ENCODE measurements at places on chromosomes 12 and 14.
A peak's percentile ranks its signal among the peaks of the same experiment; 100 is the strongest.

- DNase-seq, result no peak
Observed at GRCh38 chr14:63501429-63501828, 41.7 kb downstream of the PPP2R5E start.

DNA sequence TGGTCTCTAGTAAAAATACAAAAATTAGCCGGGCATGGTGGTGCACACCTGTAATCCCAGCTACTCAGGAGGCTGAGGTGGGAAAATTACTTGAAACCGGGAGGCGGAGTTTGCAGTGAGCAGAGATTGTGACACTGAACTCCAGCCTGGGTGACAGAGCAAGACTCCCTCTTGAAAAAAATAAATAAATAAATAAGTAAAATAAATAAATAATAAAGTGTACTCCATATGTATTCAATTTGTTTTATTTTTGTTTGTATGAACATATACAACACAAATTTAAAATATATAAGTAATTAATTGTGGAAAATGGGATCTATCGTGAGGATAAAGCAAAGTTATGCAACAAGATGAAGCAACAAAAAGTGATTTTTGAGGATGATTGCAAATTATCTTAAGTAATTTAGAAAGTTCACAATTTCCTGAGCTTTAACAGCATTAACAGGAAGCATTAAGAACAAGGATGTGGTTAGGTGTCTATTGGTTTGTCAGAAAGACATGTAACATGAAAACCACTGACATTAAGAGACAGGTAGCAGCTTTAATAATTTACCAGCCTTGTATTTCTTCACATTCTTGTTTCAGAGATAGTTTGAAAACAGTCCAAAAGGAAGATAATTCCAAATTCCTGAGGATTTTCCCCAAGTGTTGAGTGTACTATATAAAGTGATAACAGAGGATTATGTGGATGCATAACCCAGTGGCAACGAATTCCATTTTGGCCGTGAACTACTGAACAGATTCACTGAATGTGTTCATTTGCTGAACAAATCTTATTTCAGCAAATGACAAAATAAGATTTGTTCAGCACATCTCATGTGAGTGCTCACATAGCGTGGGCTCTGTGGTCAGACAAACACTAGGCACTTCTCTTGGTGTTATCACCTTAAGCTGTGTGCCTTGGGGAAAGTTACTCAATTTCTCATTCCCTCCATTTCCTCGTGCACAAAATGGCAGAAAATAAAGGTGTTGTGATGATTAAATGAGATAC, 68.6 kb upstream of the RESF1 start:
- DNase-seq, result no peak

- peak; percentile 68 for DNase-seq
Observed at GRCh38 chr14:21106498-21107282, 5.8 kb downstream of the TMEM253 start.

DNA sequence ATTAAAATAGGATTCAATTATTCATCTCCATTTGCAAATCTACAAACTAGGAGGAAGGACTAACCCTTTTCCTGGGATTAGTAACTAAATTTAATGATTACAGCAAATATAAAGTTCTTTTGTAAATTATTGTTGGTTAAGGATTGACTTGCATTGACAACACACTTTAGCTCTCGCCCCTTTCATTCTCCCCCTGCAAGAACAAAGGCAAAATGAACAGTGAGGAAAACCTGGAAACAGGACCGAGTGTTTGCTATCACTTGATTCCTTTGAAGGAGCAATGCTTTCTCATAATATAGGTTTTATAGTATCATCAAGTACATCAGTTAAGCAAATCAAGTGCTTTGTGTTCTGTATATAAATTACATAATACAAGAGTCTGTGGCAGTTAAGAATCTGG, 7.4 kb upstream of the COX16 start:
- no peak for DNase-seq

- no peak for DNase-seq
Observed at GRCh38 chr12:128829861-128830504, 6.2 kb upstream of the SLC15A4 start.

- peak; percentile 33 for DNase-seq
Observed at GRCh38 chr14:23321572-23322547, 603 bp downstream of the PABPN1 start.

DNA sequence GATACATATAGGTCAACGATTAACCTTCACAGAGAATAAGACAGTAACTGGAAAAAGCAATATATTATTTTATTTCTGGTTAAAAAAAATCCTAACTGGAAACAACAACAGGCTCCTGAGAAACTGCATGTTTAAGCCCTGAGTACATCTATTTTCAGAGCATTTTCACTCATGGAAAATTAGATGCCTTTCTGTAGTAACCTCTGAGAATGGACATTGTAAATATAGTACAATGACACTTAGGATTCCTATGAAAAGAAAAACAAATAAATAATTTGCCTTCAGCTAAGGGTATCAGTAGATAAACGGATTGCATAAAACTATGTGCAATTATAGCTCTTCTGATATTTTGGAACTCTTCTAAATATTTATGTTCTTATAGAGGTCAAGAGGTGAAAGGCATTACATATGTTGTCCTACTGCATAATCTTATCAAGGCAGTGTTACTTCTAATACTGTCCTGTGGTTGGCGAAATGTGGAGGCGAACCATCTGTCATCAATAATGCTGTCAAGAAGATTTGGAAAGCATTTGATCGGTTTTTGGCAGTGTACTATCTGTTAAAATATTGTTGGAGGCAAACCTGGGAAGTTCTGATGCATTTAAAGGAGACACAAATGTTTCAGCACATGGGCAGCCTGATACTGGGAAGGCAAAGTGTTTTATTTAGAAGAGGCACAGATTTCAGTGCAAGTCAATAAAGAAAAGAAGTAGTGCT, 381.8 kb downstream of the BTG1 start:
- no peak for DNase-seq

DNA sequence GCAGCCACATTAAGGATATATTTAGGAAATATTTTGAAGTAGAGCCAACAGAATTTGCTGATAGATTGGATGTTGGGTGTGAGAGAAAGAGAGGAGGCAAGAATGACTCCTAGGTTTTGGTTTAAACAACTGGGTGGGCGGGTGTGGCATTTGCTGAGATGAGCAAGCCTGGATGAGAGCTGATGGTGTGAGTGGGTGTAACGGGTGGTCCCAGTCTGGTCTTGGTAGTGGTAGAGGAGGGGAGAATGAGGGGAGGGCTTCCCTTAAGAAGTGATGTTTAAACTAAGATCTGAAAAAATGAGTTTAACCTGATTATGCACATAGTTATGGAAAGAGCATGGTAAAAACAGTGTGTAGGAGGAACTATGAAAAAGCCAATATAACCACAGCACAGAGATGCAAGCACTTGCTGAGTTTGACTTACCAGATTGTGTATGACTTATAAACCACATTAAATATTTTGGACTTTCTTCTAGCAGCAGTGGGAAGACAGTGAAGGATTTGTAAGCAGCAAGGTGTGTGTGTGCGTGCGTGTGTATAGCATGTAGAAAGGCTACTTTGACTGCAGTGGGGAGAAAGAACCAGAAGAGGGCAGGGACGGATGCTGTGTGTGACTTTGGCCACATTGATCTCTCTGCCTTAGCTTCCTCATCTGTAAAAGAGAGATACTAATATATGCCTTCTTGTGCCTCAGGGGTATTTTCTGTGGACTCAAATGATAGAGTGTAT, 139.7 kb downstream of the PRIMA1 start:
- no peak for DNase-seq

GRCh38 chr14:105461903-105462302, 12.7 kb upstream of the CRIP2 start:
- DNase-seq, result no peak

- DNase-seq, result no peak
Observed at GRCh38 chr14:21069388-21070082, 569 bp upstream of the ARHGEF40 start.

- DNase-seq, result no peak
Observed at GRCh38 chr14:100214770-100215083, 24.2 kb upstream of the YY1 start.

DNA sequence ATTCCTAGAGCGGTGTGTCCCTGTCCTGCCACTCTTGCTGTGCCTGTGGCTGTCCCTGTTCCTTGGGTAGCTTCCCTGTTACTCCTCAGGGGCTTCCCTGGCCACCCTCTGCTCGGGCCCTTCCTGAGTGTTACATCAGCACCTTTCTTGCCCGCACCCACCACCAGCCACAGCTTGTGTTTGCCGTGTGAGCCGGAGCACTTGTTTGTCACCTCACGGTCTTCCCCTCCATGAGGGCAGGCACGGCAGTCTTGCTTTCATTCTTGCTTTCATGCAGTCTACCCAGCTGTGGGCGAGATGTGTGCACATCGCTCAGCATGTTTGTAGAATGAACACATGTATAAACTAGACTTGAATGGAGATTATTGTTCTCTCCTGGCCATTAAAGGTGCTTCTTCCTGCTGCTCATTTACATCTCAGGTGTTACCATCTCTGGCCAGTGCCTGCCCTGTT, 42.0 kb downstream of the TRAF3 start:
- DNase-seq, result no peak

DNA sequence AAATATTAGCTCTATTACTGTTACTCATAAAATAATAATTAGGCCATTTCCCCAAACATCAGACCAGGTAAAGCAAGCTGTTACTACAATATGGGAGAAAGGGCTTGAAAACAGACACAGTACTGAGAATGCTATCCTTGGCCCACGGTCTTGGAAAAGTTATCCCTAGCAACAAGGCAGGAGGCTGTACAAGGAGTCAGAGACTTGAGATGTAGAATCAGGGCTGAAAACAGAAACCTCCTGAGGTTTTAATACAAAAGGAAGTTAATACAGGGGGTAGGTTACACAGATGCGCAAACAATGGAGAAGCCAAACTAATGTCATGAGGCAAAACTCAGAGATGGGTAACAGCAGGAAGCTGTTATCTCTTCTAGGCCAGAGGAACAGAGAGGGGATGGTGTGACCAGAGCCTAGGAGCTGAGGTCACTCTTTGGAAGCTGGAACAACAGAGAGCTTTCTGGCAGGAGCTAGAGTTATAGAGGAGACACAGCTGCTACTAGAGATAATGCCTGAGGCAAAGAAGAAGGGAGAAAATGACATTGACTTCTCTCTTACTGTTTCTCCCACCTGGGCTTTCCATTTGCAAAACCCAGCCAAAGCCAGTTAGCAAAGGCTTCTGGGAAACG, 248.8 kb downstream of the SUDS3 start:
- no peak for DNase-seq

DNA sequence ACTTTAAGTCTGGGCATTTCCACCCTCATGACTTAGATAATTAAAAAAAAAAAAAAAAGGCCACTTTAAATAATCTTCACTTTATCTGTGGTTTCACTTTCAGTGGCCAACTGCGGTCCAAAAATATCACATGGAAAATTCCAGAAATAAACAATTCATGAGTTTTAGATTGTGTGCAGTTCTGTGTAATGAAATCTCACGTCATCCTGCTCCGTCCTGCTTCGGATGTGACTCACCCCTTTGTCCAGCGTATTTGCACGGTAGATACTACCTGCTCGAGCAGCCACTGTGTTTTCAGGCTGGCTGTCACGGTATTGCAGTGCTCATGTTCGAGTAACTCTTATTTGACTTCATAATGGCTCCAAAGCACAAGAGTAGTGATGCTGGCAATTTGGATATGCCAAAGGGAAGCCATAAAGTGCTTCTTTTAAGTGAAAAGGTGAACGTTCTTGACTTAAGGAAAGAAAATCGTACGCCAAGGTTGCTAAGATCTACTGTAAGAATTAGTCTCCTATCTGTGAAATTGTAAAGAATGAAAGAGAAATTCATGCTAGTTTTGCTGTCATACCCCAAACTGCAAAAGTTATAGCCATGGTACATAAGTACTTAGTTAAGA, 2.4 kb downstream of the E2F7 start:
- no peak for DNase-seq

- no peak for DNase-seq
Observed at GRCh38 chr12:88418856-88419497, 161.3 kb downstream of the KITLG start.

DNA sequence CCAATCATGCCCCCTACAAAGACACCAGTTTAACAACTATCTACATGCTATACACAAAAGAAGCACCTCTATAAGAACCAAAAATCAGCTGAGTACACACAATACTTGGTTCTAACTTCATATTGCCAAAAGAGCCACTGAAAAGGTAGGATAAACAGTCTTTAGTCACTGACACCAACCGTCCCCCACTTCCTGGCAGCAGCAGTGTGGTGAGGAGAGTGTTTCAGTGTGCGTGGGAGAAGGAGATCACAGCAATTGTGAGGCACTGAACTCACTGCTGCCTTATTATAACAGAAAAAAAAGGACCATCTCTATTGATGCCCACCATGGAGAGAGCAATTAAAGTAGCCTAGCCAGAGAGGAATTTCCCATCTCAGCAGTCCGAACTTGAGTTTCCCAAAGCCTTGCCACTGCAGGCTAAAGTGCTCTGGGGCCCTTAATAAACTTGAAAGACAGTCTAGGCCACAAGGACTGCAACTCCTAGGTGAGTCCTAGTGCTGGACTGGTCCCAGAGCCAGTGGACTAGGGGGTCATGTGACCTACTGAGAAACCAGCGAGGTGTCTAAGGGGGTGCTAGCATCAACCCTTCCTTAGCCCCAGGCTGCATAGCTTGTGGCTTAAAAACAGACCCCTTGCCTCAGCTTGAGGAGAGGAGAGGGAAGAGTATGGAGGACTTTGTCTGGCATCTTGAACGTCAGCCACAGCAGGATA, 37.1 kb upstream of the LMNTD1 start:
- DNase-seq, result no peak

- no peak for DNase-seq
Observed at GRCh38 chr14:67539116-67539515, 6.0 kb downstream of the PLEKHH1 start.

DNA sequence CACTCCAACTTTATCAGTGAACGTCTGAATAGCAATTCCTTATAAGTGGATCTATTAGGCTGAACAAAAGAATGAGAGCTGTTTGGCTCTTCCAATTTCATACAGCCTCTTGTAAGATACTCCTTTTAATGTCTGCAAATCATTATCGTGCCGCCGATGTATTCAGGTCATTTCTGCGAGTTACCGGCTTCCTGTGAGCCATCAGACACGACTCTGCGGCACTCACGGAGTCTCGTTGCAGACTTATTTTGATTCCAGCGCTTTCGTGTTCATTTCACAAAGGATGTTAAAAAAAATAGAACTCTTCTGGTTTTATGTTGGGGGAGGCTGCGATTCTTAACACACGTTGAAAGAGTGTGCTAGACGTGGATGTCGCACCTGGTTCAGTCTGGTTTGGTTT, 106.6 kb downstream of the GLT1D1 start:
- no peak for DNase-seq

DNA sequence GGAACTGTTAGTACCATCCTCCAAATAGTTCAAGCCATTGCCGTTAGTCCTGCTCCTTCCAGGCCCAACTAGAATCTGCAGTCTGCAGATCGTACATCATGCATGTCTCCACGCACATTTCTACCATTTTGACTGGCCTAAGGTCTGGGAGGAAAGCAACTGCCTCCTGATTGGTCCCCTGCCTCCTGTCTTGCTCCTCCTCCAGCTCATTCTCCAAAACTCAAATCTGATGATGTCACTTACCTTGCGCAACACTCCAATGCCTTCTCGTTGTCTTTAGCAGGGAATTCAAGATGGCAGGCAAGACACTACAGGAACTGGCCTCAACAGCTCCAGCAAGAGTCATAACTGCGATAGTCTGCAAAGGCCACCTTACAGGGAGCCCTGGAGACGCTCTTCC, 9.7 kb upstream of the HCAR1 start:
- DNase-seq, result no peak
